ENCODE measurements at places on chromosomes 12 and 14.

DNA sequence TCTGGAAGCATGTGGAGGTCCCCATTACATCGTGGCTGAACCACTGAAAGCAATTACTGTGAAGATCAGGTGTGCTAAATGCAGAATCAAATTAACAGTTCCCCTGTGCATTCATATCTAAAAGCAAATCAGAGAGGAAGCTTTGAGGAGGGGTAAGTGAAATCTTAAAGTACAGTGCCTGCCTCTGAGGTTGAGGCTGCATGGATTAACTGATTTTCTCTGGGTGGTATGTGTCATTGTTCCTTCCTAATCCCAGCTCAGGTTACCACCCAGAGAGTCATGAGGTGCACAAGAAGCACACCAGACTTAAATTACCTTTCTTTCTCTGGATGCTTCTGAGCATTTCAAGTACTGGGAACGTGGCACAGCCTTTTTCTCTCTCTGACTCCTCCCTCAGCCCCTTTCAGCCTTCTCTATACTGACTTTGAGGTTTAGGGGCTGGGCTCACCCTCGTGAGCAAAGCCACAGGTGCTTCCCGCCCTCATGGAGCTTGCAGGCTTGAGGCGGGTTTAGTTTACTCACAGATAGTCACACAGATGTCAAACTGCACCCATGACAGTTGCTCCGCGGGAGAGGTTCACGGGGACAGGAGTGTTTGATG is 237.6 kb upstream of the CRY1 start:
- no peak for DNase-seq

DNA sequence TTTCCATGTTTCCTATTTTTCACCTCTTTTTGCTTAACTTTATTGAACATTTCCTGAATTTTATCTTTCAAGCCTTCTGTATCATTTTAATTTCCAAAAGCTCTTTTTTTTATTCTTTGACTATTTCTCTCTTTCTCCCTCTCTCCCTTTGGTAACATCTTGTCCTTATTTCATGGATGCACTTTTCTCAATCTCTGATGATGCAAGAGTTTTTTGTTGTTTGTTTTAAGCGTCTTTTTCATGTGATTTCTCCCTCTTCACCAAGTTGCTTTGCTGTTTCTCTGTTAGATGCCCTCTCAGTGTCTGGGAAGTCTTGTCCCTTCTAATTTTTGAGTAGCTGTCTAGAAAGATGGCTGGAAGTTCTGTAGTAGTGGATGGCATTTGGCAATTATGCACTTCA is 62.6 kb downstream of the ANO6 start:
- DNase-seq, result no peak

DNA sequence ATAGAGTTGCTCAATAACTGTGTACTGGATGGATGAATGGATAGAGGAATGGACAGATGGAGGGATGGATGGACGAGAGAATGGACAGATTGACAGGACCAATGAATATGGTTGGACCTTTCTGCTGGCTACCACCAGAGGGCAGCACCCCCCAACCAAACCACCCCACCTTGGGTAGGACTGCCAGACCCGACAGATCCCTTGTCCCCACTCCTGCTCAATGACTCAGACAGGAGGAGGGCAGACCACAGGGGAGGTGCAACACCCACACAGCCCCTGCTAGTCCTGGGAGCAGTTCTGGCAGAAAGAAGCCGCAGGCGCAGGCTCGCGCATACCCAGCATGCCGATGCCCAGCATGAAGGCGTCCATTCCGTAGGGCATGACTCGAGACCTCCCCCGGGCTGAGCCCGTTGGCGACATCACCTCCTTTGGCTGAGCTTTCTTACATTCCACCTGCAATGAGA is 12.4 kb downstream of the MSI1 start:
- peak; percentile 87 for DNase-seq

DNA sequence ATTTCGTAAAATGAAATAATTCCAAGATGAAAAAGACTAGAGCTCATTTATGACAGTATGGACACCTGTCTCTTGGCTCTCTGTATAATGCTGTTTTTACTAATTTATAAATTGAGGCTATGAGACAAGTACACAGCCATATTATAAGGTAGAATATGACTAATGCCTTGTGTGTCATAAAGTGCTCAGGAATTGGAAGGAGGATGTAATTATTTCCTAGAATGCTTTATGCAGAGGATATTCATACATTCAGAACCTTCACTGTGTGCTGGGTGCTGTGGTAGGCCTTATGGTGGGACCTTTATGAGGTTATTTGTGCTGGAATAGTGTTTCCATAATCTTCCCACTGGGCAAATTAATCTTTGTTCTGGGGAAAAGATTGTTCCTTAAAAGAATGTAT is 13.3 kb downstream of the PCNX1 start:
- DNase-seq, result no peak

DNA sequence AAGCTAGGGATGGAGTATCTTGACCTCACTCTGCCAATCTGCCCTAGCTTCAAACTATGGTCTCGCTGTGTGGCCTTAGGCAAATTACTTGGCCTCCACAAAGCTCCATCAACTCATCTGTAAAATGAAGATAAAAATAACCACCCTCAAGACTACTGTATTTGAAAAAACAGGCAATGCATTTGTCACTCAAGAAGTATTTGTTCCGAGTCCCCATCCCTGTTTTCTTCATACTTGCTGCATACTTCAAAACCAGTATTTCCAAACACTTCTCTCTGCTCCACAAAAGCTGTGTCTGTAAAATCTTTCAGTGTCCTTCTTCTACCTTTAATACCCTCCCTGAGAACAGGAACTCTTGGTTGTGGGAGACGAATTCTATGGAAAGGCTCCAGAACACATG is 47.9 kb downstream of the GTF2A1 start:
- DNase-seq, result no peak

- DNase-seq, result no peak
These were observed 217.5 kb upstream of the LHX5 start for GRCh38 chr12:113689047-113689610.

GRCh38 chr14:65465584-65465983 is 53.1 kb downstream of the FUT8 start:
- no peak for DNase-seq

DNA sequence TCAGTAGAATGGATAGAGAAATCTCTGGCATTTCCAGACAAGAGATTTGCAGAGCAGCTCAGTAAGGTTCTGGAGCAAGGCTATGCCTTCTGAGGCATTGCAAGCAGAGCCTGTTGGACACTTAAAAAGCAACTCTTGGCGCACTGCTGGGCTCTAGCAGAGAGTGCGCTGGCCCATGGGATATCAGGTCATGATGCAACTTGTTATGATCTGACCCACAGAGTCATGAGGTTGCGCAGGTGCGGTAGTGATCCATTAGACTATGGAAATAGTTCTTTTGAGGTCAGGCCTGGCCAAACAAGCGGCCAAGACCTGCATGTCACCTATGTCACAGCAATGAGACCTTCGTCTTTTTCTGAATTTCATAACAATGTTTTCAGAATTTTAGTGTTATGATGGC is 168.6 kb downstream of the TMTC3 start:
- no peak for DNase-seq

GRCh38 chr12:111351026-111351425 is 17.9 kb downstream of the PHETA1 start:
- no peak for DNase-seq

DNA sequence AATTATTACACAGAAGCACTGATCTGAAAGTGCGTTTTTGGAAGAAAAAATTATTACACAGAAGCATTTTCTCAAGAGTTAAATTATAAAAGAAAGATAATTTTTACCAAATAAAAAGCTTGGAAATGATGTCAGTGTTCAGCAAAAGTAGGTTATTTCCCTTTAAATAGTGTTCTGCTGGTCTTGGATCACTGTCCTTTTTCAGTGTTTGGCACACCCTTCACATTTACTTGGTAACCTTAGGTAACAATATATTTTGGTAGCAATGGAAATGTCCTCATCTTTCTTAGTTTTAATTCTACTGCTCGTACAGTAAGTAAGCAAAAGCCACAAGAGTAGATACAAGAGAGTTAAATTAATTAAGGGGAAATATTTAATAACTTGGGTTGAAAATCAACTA is 40.3 kb downstream of the FERMT2 start:
- DNase-seq, result no peak

GRCh38 chr14:58100735-58101368 is 51.2 kb downstream of the ARMH4 start:
- no peak for DNase-seq

DNA sequence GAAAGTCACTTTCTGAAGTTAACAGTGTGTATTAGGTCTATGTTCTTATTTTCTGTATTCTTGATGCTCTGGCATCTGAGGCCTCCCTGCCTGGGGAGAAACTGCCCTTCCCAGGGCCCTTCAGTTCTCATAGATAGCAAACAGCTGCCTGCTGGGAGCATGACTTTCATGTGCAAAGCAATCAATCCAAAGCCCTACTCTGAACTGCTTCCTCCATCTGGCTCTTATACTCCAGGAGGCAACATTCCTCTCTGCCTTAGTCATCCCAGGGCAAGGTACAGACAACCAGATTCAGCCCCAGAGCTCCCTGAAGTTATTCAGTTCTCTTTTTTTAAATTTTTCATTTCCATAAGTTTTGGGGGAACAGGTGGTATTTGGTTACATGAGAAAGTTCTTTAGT is 41.7 kb upstream of the RIN3 start:
- DNase-seq, result no peak

GRCh38 chr12:91772411-91772810 is 373.2 kb downstream of the BTG1 start:
- DNase-seq, result no peak

DNA sequence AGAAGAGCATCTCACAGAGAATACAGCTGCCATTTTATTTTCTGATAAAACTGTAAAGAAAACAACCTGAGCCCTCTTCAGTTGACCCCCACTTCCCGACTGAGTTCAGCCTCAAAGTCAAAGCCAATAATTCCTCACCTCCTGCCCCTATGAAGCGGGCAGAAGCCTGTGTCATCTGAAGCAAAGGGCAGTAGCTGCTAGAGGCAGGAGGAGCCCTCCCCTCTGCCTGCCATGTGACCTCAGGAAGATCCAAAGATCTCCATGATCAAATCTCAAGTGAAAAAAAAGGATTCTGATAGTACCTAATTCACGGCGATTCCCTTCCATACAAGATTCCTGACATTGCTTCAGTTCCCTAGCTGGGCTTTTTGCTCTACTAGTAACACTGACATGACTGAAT is 223.1 kb upstream of the CAND1 start:
- no peak for DNase-seq

GRCh38 chr12:111014547-111014946 is 94.2 kb upstream of the MYL2 start:
- DNase-seq, result no peak

- no peak for DNase-seq
These were observed 20.7 kb downstream of the DTX1 start for GRCh38 chr12:113077057-113077858.

DNA sequence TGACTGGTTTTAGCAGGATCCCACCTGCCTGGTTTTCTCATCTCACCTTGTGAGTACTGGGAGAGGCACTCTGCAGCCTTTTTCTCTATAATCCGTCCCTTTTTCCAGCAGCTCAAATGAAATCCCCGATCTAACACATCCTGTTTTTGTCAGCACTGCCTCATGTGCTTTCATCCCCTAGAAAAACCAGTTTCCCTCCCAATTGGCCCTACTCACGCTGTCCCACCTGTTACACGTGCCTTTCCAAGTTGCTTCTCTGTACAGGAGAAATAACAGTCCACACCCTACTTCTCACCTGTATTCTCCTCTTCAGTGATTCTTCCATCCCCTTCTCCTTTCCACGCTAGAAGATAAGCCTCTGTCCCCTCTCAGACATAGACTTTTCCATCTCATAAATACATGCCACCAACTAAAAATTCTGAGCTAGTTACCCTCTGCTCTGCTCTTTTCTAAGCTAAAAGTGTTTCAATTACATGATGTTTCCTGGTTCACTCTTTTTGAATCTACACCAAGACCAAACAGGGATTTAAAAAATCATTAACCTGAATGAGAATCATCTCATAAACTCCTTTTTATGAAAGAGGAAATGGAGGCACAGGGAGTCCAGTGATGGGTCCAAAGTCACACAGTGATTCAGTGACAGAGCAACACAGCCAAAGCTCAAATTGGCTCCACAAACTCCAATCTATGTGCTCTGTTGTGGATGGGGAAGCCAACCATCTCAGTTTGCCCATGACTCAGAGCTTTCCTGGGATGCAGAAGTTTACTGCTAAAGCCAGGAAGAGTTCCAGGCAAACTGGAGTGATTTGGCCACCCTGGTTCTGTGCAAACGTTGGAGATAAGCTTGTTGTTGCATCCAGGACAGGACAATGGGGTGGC is 240.0 kb upstream of the TMEM132C start:
- no peak for DNase-seq

DNA sequence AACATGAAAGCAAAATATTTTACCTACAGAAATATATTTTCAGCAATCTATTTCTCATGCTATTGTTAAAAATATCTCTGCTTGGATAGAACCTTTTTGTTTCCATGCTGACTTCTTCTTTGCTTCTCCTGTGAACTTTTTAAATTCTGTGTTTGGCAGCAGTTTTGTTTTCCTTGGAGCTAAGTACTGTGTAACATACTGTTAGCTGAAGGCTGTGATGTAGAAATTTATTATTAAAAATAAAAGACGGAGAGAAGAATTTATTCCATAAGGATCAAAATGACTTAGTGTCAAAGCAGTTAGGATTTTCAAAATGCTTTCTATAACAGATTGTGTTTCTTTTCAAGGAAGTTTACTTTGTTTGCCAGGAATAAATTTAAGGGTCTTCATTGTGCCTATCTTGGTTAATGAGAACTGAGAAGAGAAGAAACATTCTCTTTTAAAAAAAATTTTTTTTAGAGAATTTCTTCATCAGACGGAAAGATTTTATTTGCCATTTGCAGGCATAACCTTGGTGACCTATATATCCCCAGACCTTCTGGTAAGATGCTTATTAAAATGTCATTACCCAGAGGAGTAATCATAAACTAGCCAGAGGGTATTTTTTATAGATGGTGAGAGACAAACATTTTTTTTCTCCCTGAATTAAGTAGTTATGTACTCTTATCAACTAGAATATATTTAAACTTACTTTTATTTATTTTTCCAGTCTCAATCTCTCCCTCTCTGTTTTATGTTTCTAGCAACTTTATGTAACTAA is 147.1 kb upstream of the SLCO1C1 start:
- DNase-seq, result no peak

GRCh38 chr14:58282925-58283593 is 15.3 kb upstream of the ARID4A start:
- DNase-seq, result no peak

DNA sequence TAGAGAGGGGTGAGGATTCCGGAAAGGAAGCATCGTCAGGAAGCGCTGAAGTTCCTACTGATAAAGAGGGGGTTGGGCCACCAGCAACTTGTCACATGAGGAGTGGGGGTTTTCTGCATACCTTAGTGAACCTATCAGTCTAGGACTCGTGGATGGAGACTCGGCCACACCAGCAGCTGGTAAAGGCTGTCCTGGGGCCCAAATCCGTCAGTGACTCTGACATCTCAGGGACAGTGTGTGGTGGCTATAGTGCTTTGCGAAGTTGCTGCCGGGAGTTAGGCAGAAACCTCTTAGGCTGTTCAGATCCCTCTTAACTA is 16.4 kb downstream of the RNASE2 start:
- DNase-seq, result no peak

- no peak for DNase-seq
These were observed 117.5 kb upstream of the PARP11 start for GRCh38 chr12:3990501-3991280.

DNA sequence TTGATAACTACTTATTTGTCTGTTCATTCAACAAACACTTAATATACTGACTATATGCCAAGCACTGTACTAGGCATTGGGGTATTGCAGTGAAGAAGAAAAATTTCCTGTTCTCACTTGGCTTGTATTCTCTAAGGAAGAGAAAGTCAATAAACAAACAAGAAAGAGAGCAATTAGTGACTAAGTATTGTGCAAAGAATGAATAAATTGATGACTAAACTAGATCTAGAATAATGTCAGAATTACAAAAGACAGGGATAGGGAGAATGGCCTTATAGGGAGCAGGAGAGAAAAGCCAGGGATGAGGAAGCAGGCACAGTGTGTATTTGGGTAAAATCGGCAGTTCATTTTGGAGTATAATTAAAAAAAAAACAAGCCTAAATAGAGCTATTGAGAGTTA is 4.2 kb upstream of the LIN7A start:
- DNase-seq, result no peak
